ENCODE measurements at places on chromosomes 13 and 19.
A peak's percentile ranks its signal among the peaks of the same experiment; 100 is the strongest.

GRCh38 chr19:1567848-1568227, 287 bp downstream of the MEX3D start:
- no peak for DNase-seq

DNA sequence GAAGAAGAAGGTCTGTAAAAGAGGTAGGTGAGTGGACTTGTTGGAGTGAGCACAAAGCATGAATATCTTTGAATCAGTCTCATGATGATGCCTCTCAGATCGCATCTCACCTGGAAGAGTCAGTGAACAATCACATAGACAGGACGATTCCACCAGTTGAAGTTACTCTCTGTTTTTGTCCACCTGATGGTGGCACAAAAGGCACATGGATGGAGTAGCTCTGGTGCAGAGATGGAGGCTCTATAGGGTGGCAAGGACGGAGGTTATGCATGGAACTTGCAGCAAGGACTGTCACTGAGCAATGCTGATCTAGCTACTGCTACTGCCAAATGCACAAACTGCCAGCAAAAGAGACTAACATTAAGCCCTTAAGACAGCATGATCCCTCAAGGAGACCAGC, 10.3 kb upstream of the MYCBP2 start:
- no peak for DNase-seq

DNA sequence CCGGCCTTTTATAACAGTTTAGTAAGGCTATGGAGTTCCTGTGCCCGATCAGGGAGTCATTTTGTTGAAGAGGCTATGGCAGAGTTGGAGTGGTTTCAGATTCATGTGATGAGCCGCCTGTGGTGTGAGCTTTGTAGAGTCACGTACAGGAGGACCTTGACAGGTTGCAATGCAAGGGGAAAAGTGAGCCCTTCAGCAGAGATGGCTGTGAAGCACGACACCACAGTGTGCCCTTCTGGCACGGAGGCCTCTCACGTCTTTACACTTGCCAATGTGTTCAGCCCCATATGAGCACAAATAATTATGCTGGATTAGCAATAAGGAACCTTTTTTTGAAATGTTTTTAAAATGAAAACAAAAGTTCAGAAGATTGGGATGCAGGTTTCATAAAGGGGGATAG, 499.8 kb downstream of the LIG4 start:
- no peak for DNase-seq

DNA sequence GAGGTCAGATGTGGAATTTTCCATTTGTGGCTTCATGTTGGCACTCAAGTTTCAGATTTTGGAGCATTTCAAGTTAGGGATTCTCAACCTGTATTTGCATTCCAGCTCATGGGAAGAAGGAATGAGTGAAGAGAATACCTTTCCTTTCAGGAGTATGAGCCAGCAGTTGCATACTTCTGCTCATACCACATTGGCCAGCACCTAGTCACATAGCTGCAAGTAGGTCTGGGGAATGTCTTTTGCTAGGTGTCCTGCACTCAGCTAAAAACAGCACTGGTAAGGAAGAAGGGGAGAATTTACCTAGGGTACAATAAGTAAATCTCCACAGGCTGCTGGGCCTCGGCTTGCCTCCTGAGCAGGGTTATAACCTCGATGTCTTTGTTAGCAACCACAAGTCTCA, 24.6 kb upstream of the ATP8A2 start:
- no peak for DNase-seq

DNA sequence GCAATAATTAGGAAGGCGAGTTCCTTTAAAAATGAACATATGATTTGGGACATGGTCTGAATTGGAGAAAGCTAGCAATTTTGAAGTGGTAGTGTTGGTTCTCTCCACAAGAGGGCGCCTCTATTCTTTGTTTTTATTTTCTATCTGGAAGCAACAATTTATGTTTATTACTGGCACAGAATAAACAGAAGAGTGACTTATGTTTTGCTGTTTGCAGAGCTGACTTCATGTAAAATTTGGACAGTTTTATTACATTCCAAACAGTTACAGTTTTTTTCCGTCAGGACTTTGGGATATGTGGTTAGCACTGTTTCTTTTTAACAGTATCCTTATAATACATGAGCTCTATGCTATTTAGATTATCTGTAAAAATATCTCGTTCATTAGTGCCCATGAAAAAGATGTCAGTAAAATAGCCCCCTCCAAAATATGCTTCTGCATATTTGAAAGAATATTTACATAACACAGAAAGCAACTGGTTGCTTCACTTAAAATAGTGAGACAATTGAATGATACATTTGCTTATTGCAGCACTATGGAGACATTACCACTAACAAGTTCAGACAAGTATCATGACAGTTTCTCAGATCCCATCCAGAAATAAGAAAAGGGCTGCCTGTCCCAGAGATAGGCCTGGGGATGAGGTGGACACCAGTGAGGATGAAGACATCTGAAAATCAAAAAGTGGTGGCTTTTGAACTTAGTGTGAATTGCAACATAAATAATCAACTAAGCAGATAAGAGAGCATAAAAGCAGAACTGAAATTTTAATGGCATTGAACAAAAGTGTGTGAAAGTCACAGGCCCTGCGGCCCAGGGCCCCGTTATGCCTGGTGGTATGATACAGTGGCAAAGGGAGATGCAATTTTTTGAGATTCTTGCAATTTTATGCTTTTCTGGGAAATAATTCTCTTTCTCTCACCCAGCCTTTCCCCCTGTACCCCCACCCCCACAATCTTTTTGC, 32.3 kb upstream of the FGF9 start:
- DNase-seq = peak; percentile 57

GRCh38 chr13:93552596-93552995, 326.0 kb downstream of the GPC6 start:
- DNase-seq = no peak

- no peak for DNase-seq
Measured at GRCh38 chr13:40494946-40495620, 171.4 kb downstream of the FOXO1 start.

DNA sequence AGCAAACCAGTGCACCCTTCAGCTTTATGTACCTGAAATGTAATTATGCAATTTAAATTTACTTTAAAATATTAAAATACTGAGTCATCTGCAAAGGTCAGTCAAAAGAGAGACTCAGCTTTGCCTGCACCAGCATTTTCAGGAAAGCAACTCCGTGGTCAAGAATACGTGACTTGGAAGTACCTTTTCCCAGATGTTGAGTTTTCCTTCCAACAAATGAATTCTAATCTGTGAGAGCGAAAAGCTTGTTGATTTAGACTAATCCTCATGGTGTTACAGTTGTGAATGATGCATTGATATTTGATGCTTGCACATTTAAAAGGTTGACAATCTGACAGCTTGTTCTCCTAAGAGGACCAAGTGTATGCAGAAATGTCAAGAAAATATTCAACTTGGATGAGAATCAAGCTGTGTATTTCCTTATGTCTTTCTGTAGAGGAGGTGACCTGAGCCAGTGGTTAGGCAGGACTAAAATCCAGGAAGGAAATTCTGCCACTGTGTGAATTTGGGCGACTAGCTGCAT, 270.4 kb downstream of the ABCC4 start:
- no peak for DNase-seq

DNA sequence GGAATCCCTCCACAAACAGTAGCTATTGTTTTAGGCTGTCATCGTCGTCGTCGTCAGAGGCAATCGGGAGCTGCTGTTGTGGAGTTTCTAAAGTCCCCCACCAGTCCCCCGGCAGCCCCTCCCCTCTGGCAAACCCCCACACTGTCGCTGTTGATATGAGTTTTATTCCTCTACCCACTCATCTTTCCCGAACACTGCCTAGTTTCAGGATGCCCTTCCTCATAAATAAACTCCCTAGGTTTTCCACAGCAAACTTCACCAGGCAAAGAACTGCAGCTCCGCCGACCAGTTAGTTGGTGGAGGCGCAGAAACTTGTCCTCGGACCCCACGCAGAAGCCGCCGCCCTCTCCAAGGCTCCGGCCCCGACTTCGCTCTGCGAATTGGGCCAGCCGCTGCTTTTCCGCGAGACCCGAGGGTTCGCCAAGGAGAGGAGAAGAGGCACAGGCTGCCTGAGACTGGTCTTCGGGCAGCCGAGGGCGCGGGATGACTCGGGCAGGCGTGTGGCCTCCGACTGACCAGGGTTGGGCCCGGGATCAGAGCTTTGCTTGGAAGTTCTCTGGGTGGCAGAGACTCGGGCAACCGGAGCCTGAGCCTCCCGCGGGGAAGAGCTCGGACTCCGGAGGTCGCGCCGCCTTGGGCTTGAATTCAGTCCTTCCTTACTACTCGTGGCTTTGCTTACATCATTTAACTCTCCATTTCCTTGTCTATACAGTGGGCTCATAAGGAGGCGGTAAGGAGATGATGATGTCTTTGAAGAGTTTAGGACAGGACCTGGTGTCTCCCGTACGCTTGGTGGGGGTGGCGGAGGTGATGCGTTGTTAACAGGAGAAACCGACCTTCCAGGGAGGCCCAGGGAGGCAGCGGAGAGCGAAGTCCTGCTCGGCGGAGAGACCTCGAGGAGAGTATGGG, 7.9 kb downstream of the PDX1 start:
- DNase-seq = no peak

DNA sequence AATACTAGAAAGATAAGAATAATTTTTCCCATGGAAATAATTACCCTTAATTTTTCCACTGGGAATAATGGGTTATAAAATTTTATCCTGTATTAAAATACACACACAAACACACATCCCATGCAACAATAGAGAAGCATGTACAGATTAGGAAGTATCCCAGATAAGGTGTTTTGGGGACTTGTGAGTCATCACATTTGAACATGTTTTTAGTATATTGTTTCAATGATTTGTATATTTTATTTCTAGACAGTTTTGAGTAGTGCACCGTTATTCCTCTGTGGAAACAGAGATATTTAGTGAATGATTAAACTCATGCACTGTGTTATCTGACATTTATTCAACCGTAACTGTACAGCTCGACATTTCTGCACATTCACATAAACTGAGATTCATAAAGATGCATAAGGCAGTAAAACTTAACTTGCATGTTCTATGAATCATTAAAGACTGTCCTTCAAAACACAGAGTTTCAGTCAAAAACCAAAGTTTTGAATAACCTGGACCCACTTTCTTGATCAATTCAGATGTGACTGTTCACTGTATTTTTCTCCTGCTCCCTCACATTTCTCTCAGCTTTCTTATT, 30.1 kb downstream of the KLF12 start:
- DNase-seq = no peak

- DNase-seq = no peak
Measured at GRCh38 chr19:52536448-52536800, 9.0 kb downstream of the ZNF808 start.

GRCh38 chr19:29532097-29532496, 6.3 kb downstream of the VSTM2B start:
- no peak for DNase-seq

DNA sequence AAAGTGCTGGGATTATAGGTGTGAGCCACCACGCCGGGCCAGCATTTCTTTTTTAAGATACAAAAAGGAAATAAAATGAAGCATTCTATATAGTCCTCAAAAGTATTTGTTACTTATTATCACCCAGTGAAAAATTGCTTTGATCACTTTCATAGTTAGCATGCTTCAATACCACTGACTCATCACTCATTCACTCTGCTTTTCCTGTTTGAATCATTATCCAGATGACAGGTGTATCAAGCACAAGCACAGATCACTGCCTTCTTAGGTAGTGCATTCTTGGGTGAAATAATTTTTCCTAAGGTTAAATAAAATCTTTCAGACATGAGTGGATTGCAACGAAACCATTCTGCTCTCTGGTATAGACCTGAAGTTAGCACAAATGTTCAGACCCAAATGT, 35.8 kb upstream of the SPART start:
- DNase-seq = no peak

GRCh38 chr19:18391509-18392075, 5.6 kb downstream of the GDF15 start:
- no peak for DNase-seq

GRCh38 chr13:74623761-74624160, 489.6 kb upstream of the KLF12 start:
- no peak for DNase-seq

GRCh38 chr19:6723108-6723618, 2.7 kb upstream of the C3 start:
- DNase-seq = no peak

GRCh38 chr19:44602081-44602480, 11.3 kb upstream of the IGSF23 start:
- DNase-seq = no peak

- no peak for DNase-seq
Measured at GRCh38 chr13:112894423-112894672, 74.7 kb upstream of the MCF2L start.

DNA sequence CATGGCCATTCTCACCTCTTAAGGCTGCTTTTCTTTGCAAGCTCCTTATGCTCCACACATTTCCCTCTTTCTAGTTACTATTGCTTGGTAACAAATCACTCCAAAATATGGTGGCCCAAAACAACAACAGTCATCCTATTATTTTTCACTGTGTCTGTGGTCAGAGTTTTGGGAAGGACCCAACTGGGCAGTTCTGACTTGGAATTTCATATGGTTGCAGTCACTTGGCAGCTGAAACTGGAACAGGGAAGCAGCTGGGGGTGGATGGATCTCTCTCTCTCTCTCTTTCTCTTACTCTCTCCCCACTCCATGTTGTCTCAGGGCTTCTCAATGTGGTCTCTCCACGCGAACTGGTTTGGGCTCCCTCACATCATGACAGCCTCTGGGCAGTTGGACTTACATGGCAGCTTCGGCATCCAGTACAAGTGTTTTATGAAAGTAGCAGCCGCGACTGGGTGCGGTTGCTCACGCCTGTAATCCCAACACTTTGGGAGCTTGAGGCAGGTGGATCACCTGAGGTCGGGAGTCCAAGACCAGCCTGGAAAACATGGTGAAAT, 39.6 kb downstream of the NUMBL start:
- no peak for DNase-seq

DNA sequence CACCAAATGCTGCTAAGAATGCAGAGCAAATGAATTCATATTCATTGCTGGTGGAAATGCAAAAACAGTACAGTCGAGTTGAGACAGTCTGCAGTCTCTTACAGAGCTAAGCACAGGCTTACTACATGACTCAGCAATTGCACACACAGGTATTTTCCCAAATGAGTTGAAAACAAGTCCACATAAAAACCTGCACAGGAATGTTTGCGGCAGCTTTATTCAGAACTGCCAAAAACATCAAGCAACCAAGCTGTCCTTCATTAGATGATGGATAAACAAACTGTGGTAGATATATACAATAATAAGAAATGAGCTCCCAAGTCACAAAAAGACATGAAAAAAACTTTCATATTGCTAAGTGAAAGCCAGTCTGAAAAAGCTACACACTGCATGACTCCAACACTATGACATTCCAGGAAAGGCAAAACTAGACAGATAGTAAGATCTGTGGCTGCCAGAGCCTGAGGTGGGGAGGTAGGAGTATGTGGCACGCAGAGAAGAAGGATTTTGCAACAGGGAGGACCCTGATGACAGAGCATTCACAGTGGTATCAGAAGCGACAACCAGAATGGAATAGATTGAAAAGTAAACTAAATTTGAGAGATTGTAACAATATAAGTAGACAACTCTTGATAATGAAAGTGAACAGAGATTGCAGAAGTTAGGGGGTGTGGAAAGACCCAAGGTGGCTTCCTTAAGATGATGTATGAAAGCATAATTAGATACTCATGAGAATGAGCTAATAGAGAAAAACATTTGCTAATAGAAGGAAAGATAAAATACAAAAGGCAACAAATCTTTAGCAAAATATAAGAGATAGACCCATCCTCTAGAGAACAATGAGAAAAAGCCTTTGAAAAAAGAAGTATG, 52.7 kb downstream of the TSC22D1 start:
- peak; percentile 54 for DNase-seq

GRCh38 chr13:98858191-98858590, 105.7 kb upstream of the SLC15A1 start:
- DNase-seq = no peak

- no peak for DNase-seq
Measured at GRCh38 chr13:110529522-110530311, 31.8 kb downstream of the RAB20 start.

GRCh38 chr19:2532252-2533071, 56.5 kb downstream of the GADD45B start:
- DNase-seq = no peak
